ENCODE measurements at places on chromosomes 1 and 21. TPM values are rescaled to one million over a fixed set of nuclear protein-coding genes. Genes with fewer than 3 reads are reported as not detected.

BLACAT1 gene
- 0.21 TPM for total RNA-seq

GRCh38 chr21:37017951-37018679, 11.6 kb downstream of the RIPPLY3 start:
- DNase-seq: no peak

KCNQ4 gene
- 0.21 TPM for total RNA-seq

- DNase-seq: no peak
Observed at GRCh38 chr1:220241072-220241663, 31.1 kb downstream of the RAB3GAP2 start.

MPZ gene
- 5.8 TPM for total RNA-seq

LIN28A gene
- 0.59 TPM for total RNA-seq

DNA sequence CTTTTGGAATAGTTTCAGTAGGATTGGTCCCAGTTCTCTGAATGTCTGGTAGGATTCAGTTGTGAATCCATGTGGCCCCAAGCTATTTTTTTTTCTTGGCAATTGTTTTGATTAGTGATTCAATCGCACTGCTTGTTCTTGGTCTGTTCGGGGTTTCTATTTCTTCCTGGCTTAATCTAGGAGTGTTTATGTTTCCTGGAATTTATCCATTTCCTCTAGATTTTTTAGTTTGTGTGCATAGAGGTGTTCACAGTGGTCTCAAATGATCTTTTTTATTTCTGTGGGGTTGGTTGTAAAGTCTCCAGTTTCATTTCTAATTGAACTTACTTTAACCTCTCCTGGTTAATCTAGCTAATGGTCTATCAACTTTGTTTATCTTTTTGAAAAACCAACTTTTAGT, 117.6 kb downstream of the NME7 start:
- DNase-seq: no peak

DNA sequence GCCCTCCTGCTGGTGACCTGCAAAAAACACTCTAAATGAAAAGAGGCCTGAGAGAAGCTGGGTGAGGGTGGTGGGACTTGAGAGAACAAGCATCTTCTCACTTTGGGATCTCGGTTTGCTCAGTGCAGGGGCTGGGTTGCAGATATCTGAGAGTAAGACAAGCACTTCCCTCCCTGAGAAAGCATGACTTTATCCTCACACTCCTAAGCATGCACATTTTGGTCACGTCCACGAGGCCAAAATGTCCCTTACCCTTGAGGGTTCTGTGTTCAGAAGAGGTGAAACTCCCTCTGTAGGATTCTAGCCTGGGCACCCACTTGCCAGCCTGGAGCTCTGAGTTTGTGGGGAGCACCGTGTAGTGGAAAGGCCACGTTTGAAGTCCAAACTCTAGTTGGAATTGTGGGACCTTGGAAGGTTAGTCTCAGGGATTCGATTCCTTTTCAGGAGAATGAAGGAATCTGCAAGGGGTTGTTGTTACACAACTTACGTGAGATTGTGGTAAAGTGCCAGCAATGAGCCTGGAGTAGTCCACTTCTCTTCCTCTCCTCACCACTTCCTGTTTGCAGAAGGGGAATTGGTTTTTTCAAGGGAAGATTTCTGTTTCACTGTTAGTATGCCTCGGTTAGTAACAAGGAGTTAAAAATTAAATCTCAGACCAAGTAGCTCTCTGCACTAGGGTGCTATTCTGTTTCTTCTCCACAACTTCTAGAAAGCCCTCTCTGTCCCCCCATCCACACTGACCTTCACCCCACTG, 3.0 kb downstream of the FCAMR start:
- peak; percentile 72 for DNase-seq

- no peak for DNase-seq
Observed at GRCh38 chr1:11397151-11397901, 81.6 kb upstream of the DISP3 start.

TCP10L gene
- total RNA-seq: not detected

- DNase-seq: no peak
Observed at GRCh38 chr21:35284199-35284598, 235.1 kb upstream of the RUNX1 start.

NES gene
- 0.21 TPM for total RNA-seq

GNAI3 gene
- total RNA-seq: 7.7 TPM

- no peak for DNase-seq
Observed at GRCh38 chr1:87335175-87335884, 6.7 kb downstream of the LMO4 start.

- DNase-seq: no peak
Observed at GRCh38 chr1:226268421-226269124, 40.4 kb downstream of the LIN9 start.

DNA sequence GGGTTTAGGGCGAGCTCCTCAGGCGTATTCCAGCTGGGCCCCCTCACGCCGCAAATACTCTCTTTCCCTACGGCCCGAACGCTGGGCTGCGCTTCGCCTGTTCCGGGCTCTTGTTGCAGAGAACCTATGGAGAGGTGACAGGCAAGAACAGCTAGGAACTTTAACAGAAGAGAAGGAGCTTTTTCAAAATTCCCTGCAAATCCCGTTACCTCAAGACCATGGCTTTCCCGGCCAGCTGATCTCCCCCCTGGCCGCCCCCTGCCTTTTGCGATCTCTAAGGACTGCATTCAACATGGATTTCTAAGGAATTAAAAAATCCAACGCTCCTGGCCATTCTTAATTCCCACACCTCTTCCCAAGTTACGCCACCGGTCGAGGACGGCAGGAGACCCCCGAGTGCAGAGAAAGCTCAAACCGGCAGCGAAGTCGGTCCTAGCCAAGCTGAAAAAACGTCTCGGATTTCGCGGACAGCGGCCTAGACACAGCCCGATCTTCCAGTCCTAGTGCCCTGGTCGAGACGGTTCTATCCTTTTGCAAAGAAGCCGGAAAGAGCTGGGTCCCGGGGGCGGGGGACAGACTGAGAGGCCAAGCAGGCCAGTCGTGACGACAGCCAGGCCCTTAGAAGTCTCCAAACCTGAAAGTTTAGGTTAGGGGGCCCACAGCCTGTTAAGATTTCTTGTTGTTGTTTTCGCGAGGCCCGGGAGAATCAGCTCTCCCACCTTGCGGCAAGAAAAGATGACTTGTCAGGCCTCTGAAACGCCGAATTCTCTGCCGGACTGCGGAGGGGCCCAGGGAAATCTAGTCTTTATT, 1.1 kb upstream of the TBX15 start:
- DNase-seq: no peak

KRTAP22-1 gene
- total RNA-seq: not detected

DNA sequence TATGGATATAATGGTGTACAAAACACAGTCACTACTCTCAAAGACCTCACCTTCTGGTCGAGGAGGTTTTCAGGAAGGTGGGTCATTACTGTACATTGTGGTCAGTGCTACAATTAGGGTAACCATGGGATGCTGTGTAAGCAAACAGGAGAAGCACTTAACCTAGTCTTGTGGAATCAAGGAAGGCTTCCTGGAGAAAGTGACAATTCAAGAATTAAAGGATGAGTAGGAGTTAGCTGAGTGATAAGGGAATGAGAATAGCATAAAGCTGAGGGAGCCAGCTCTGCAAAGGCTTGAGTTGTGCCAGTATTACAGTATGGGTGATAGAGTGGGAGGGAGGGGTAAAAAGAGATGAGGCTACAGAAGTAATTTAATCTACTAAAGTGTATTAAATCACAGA, 17.2 kb downstream of the NEXN start:
- no peak for DNase-seq

DNA sequence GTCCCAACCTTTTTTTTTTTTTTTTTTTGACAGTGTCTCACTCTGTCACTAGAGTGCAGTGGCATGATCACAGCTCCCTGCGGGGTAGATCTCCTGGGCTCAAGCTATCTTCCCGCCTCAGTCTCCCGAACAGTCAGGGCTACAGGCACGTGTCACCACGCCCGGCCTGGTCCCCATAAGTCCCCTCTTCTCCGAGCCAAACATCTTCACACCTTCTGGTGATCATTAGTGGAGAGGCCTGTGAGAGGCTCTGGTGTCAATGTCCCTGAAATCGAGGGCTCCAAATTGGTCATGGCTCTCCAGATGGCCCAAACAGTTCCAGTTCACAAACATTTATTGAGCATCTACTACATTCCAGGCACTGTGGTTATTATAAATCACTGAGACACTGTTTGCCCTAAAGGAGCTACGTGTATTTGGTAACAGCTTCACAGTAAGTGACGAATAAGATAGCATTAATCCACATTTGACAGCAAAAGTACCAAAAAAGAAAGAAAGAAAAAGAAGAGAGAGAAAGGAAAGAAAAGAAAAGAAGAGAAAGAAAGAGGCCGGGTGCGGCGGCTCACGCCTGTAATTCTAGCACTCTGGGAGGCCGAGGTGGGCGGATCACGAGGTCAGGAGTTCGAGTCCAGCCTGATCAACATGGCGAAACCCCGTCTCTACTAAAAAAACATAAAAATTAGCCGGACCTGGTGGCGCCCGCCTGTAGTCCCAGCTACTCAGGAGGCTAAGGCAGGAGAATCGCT, 867 bp upstream of the TIMM17A start:
- no peak for DNase-seq

- DNase-seq: no peak
Observed at GRCh38 chr1:23224739-23225648, 7.7 kb upstream of the HTR1D start.

GPA33 gene
- 0.21 TPM for total RNA-seq

GRCh38 chr1:42322577-42322976, 12.5 kb downstream of the FOXJ3 start:
- DNase-seq: no peak

GRCh38 chr1:187310038-187310631, 481.4 kb downstream of the PLA2G4A start:
- no peak for DNase-seq

- no peak for DNase-seq
Observed at GRCh38 chr1:95113684-95114083, 3.5 kb upstream of the TLCD4 start.

DNA sequence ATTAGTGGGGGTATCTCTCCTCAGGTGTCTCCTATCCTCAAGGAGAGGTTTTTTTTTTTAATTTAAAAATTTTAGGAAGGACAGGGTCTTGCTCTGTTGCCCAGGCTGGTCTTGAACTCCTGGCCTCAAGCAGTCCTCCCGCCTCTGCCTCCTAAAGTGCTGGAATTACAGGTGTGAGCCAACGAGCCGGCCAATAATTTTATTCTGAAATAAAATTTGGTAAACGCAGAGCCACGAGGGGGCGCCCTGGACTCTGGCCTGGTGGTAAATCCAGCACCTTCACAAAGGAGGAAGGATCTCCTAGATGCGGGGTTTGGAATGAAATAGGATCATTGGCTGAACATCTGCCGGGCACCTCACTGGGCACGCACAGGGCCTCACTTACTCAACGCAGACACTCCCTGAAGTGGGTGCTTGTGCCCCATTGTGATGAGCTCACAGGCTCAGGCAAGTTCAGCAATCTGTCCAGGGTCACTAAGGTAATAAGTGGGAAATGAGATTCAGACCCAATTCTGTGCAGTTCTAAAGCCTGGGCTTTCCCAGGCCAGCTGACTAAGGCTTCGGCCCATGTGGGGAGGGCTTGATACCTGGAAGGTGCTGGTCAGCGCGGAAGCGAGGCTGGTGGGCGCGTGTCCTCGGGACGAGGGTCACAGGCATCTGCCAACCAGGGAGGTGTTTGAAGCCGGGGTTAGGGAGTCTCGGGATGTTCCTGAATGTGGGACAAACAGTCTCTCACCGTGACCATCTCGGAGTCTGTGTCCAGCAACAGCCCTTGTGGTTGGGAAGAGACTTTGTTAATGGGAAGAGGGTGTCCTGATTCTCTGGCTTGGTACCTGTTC, 32.7 kb upstream of the ETV3 start:
- DNase-seq: no peak
